Activated effector memory CD4-positive, alpha-beta T cell treated with anti-CD3 and anti-CD28 coated beads, Interleukin-2, amount 50 U/mL, for 16 hours (primary cell): ENCODE measurements at places on chromosomes 7 and 10.

DNA sequence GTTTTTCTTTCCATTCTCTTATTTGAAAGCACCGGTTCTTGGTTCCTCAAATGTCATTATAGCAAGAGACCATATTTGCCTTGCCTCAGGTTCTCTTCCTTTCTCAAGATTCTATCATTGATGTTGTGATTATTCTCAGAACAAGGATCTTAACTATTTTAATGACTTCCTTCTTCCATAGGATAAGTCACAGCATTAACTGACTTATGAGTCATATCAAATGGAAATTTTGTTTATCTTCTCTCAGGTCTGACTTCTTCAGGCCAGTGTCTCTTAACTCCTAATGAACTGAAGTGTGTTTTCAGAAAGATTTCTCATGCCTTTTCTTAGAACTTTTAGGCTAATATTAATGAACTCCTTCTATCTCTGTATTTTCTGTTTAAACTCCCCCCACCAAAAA is 794.6 kb upstream of the LRRN3 start:
- DNase-seq: no peak

DNA sequence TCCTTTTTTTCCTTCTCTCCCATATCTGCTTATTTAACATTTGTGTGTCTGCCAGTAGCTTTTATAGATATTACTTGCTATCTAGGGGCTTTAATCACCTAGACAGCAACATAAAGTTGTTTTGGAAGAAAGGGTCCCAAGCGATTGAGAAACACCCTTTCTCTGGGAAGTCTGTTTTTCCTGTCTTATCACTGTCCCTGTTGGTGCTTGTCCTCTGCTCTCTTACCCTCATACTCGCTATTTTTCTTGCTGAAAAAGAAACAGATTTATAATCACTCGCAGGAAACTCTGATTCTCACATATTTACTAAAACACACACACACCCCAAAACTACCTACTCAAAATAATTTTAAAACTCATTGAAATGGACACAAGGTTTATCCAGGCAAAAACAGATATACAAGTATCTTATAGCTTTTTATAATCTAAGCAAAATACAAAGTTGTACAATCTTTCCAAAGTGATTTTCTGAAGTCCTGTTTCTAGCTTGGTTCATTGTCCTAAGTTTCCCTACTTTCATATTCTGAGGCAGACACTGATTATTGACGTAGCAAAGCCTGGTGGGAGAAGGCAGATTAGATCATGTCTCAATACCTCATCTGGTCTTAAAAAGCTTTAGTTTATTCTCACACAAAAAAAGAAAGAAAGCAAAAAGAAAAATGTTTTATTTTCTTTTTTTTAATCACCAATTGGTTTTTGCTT is 157.3 kb downstream of the CACNA2D1 start:
- DNase-seq: no peak

DNA sequence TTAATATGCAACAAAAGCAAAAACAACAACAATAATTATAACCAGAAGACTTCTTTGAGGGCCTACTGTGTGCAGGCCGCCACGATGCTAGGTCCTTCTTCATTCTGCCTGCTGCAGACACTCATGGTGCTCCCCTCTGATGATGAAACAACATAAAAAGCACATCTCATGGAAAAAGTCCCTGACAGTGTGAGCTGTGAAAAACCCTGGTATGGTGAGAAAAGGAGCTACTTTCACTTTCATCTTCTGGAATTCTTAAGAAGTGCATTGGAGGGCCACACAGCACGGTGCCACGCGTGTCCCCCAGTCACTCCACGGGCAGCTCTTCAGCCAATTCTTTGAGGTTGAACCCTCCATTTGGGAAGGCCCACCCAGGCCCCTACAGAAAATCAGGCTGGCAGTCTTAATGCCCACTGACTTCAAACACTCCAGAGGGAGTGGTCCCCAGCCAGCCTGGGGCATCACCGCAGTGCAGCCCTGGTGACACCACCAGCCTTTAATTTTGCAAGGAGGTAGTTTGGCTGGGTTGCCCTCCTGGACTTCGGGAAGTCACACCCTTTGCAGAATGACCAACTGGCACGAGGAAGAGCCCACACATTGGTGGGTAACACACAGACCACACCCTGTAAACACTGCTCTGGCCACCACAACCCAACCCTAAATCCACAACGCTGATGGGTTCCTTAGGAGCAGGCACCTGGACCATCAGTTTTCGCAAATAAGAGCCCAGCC is 7.7 kb downstream of the KCNMA1 start:
- DNase-seq: no peak

DNA sequence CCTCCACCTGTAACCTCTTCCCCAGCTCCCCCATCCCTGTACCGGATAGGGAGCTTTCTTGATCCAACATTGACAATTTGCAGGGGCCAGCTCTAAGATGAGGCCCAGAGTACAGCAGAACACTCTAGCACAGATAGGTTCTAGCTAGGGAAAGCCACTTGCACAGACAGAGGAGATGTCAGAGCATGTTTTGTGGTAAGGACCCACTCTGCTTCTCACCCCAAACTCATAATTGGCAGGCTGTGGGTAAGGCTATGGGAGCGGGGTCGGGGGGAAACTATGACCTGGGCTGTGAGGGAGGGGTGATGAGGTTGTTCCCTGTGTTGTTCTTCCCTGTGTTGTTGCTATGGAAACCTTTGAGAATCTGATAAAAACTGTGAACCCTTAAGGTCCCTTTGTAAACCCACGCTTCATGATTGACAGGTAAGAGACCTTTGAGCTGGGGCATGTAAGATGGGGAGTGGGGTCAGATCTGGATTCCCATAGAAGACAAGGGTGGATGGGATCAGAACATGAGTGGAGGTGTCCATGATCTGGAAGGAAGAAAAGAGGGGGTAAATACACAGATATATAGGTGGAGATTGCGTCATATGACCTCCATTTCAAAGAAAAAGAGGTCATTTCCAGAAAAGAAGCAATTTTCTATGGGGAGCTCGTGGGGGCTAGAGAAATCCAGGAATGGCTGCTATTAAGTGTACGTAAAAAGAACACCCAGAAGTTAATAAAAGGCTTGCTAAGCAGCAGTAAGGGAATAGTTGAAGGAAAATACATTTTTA is 4.0 kb downstream of the CALD1 start:
- no peak for DNase-seq

- DNase-seq: peak; percentile 41
Measured at GRCh38 chr7:155865830-155866525, 53.7 kb upstream of the SHH start.

DNA sequence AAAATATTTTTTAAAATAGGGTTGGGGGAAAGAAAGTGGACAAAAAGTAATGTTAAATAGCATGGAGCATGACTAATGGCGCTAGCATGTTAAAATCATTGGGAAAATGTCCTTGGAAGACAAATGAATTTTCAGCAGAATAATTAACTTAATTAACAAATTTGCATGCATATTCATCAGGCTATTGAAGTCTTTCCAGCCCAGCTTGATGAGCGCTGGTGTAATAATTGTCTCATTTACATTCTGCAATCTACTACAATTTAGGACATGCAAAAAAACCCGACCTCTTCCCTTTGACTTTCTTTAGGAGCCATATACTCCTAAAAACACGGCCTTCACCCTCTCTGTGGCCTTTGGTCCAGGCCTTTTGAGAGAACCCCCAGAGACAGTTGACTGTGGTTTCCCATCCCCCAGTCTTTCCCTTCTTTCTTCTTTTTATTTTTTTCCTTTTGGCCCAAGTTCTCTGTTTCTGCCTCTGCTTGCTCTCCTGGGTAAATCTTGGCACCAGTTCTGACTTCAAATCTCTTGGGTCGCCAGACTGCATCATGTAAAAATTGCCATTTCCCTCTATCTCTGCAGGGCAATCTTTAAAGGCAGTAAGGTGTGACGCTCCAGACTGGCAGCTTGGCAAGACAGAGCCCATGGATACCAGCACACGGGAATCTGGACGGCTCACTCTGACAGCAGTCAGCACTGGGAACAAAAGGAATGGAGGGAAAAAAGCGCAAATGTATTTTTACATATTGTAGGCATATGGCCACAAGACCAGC is 105.5 kb downstream of the NEUROD6 start:
- no peak for DNase-seq

GRCh38 chr7:133070562-133070961 is 11.3 kb downstream of the CHCHD3 start:
- DNase-seq: no peak

GRCh38 chr7:114956702-114957101 is 34.8 kb downstream of the MDFIC start:
- DNase-seq: no peak

GRCh38 chr7:33886149-33886623 is 19.2 kb upstream of the BMPER start:
- DNase-seq: no peak

DNA sequence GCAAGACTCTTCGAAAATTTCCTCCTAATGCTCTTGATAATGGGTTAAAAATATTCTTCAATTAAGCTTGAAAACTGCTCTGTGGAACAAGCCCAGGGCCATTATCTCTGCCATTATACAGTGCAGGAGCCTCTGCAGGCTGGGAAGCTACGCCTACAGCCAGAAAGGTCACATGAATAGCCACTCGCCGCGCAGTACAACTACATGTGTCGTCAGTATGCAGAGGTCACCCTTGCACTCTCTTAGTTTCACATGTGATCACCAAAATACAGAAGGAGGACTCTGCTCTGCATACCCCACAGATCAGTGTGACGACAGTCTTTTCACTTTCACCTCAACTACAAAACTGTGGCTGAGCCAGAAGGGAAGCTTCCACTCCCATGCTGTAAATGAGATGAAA is 141.8 kb upstream of the C1QL3 start:
- no peak for DNase-seq

DNA sequence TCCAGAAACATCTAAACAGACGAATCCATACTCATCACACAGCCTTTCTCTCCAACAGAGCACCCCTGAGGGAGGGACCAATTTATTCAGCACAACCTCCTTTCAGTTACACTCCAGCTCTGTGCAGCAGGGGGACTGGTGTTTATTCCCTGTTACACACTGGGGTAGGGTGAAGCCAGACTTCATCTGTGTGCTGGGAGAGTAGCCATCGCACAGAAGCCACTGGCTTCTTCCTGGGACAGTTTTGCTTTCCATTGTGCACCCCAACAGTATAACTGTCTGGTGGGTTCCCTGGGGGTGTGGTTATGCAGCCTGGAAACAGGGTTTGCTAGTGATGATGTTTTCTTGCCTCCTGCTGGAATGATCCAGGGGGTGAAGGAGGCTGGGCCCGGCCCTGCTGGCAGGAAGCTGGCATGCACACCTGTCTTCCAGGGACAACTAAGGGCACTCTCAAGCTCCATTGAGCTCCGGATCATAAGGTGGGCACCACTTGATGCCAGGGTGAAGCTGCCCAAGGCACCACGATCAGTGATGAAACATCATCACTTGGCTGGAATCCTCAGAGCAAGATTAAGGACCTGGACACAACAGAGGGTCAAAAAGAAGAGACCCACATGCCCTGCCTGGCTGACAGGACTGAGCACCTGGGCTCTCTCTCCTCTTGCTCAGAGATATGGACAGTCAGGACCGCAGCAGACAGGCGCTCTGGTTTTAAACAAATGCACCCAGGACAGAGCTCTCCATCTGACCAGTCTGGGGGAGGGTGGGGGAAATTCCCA is 293.2 kb downstream of the GRID1 start:
- no peak for DNase-seq

GRCh38 chr10:89398003-89398749 is 5.8 kb downstream of the IFIT1 start:
- no peak for DNase-seq

- no peak for DNase-seq
Measured at GRCh38 chr7:132760244-132760623, 184.0 kb upstream of the PLXNA4 start.
